ENCODE measurements at places on chromosomes 12 and 14. TPM values are rescaled to one million over a fixed set of nuclear protein-coding genes. Genes with fewer than 3 reads are reported as not detected.

SRRM4 gene
- total RNA-seq = not detected

CFAP54 gene
- total RNA-seq = 0.68 TPM

DHH gene
- total RNA-seq = not detected

MMP19 gene
- 4.2 TPM for total RNA-seq

KRT74 gene
- not detected for total RNA-seq

IFNG-AS1 gene
- not detected for total RNA-seq

ZC2HC1C gene
- 1.8 TPM for total RNA-seq

PLEKHG7 gene
- not detected for total RNA-seq

AVPR1A gene
- not detected for total RNA-seq

CLMN gene
- 0.59 TPM for total RNA-seq
